ENCODE measurements at places on chromosomes 1 and 21. TPM values are rescaled to one million over a fixed set of nuclear protein-coding genes. Genes with fewer than 3 reads are reported as not detected.

HES3 gene
- not detected for total RNA-seq

CFHR2 gene
- not detected for total RNA-seq

LCE3D gene
- not detected for total RNA-seq

KCNJ9 gene
- total RNA-seq, result not detected

SON gene
- total RNA-seq, result 140 TPM

DNASE2B gene
- total RNA-seq, result not detected

SPATA17 gene
- total RNA-seq, result 0.50 TPM

GABRD gene
- not detected for total RNA-seq

All from smooth muscle cell of trachea (primary cell).